ENCODE measurements at places on chromosomes 16 and 17.

GRCh38 chr16:55351936-55352335, 27.9 kb downstream of the IRX6 start:
- no peak for DNase-seq

GRCh38 chr17:60941028-60941427, 263.4 kb downstream of the BCAS3 start:
- DNase-seq = no peak

- DNase-seq = no peak
These were observed 175.3 kb upstream of the MPHOSPH6 start for GRCh38 chr16:82345318-82345717.

- DNase-seq = no peak
These were observed 229.9 kb downstream of the MSI2 start for GRCh38 chr17:57485916-57486881.

DNA sequence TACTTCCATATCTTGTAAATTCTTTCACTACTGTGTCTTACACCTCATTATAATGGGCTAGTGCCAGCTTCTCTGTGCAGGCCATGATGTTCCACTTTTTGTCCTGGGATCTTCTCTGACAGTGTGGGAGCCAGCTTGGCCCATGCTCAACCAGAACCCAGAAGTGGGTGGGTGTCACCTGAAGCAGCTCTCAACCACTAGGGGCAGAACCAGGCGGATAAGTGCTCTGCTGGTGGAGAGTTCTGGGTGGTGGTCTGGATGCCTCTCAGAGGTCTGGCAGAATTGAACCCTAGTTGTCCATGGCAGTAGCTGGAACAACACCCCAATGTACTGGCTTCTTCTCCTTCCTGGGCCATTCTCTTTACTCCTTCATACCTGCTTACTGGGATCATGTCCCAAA, 254.1 kb upstream of the N4BP1 start:
- DNase-seq = no peak

- DNase-seq = no peak
These were observed 1.6 kb downstream of the SENP3 start for GRCh38 chr17:7563115-7563869.

DNA sequence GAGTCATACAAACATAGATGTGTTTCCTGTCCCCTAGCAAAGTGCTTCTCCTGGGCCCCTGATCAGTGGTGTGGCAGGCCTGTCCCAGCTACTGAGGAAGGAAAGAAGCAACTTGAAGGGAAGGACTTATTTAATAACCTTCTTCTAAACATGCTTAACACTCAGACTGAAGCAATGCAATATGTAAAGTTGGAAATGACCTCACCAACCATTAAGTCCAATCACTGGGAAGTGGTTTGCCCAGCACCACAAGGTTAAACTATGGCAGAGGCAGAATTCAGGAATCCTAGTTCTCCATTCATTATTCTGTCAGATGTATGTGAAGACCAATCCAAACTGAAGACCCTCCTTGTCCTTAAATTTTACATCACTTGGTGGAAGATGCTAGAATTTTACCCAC, 39.1 kb downstream of the CENPV start:
- DNase-seq = no peak

- DNase-seq = no peak
These were observed 21.6 kb upstream of the SCNN1B start for GRCh38 chr16:23280483-23280967.

All from CD4-positive, alpha-beta T cell treated with Interleukin-4 for 4 hours (primary cell).